ENCODE measurements at places on chromosomes 13 and 19. TPM values are rescaled to one million over a fixed set of nuclear protein-coding genes. Genes with fewer than 3 reads are reported as not detected.

MBOAT7 gene
- 88.1 TPM for total RNA-seq

IGFL3 gene
- 3.3 TPM for total RNA-seq

NDFIP2 gene
- 22.8 TPM for total RNA-seq

RDH8 gene
- not detected for total RNA-seq

SLITRK6 gene
- 5.0 TPM for total RNA-seq

SIX5 gene
- total RNA-seq: 3.2 TPM

FXYD3 gene
- not detected for total RNA-seq

TSKS gene
- total RNA-seq: not detected

OPA3 gene
- total RNA-seq: 4.8 TPM

NMRK2 gene
- not detected for total RNA-seq

PSG1 gene
- total RNA-seq: not detected

LPAR6 gene
- 8.9 TPM for total RNA-seq

AMER2 gene
- not detected for total RNA-seq

CPB2 gene
- not detected for total RNA-seq

SKA3 gene
- 24.5 TPM for total RNA-seq

IGFL1 gene
- not detected for total RNA-seq

LRRC25 gene
- 0.35 TPM for total RNA-seq

CGB2 gene
- total RNA-seq: not detected

ILF3 gene
- total RNA-seq: 109 TPM

PCID2 gene
- total RNA-seq: 62.4 TPM

JUNB gene
- total RNA-seq: 71.3 TPM

PBX4 gene
- total RNA-seq: 0.10 TPM

CEACAM20 gene
- not detected for total RNA-seq

ZNF490 gene
- 2.6 TPM for total RNA-seq

IL12RB1 gene
- total RNA-seq: 2.4 TPM

SPACA4 gene
- total RNA-seq: not detected

SPTBN4 gene
- 0.56 TPM for total RNA-seq

RAB8A gene
- total RNA-seq: 134 TPM

ZNF625 gene
- 3.0 TPM for total RNA-seq

ATP8A2 gene
- 1.6 TPM for total RNA-seq

All from H4 (cell line).